ENCODE measurements at places on chromosomes 5 and 9. TPM values are rescaled to one million over a fixed set of nuclear protein-coding genes. Genes with fewer than 3 reads are reported as not detected.

DNA sequence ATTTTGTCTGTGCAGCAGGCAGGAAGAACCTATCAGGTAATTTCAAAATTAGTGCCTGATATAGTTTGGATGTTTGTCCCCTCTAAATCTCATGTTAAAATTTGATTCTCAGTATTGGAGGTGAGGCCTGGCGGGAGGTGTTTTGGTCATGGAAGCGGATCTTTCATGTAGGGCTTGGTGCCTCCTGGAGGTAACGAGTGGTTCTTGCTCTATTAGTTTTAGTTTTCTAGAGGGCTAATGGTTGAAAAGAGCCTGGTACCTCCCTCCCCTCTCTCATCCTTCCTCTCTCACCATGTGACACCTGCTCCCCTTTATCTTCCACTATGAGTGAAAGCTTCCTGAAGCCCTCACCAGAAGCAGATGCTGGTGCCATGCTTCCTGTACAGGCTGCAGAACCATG, 106.3 kb downstream of the DRD1 start:
- DNase-seq: no peak

The GIN1 gene
- total RNA-seq: 7.9 TPM

DNA sequence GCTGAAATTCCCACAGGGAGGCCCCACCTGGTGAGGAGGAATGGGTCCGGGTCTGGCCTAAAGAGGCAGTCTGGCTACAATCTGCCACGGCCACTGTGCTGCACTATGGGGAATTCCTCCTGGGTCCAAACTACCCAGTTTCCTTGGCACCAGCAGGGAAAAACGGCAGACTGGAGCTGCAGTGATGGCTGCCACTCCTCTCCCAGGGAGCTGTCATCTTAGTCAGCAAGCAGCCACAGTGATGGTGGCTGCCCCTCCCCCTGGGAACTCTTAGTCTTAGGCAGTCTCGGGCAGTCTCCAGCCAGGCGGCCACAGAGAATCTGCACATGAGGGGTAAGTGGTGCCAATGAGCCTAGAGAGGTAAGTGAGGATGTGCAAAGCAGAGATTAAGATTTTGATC, 205.8 kb downstream of the TMEM38B start:
- no peak for DNase-seq

DNA sequence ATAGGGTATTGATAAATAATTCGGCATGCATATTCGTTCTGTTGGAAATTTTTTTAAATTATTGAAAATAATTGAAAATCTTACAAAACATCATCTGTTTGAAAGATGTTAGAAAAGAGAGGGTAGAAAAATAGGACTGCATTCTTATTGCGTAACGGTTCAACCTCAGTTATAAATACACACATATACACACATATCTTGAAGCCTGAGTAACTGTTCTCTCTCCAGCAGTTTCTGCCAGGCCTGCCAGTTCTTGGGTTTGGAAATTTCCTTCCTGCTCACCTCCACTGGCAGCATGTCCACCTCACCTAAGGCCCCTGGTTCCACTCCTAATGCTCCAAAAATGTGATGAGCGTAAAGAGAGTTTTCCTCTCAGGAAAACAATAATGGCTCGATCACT, 9.1 kb downstream of the SPATA31E1 start:
- DNase-seq: no peak

- no peak for DNase-seq
Observed at GRCh38 chr5:619444-619843, 7.3 kb downstream of the CEP72 start.

The CNTFR gene
- not detected for total RNA-seq
